C1 segment of cervical spinal cord (tissue), 14 donors: ENCODE measurements at places on chromosomes 4 and X.

- DNase-seq = no peak
Measured at GRCh38 chrX:130028196-130028595, 45.8 kb downstream of the BCORL1 start.

DNA sequence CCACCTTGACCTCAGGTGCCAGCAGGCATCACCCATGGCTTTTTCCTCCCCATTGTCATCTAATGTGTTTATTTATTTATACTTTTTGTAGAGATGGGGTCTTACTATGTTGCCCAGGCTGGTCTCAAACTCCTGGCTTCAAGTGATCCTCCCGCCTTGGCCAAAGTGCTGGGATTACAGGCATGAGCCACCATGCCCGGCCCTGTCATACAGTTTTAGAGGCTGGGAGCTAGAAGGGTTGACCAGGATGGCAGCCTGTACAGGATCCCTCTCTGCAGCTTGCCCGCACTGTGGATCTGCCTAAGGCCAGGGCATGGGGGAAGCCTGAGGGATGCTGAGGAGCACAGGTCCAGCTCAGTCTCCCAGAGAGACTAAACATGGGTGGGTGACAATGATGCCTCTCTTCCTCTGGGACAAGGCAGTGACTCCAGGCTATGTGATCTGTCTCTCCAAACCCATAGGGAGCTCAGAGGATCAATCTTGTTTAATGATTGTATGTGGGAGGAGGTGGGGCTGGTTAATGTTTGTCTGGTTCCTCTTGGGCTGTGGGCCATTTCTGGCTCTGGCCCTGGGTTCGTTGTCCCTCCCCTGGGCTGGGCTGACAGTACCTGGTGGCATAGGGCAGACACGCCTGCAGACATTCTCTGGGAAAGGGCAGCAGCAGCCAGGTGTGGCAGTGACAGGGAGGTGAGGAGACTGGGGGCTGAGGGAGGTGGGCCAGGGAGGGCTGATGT, 8.3 kb upstream of the GJB1 start:
- no peak for DNase-seq

- no peak for DNase-seq
Measured at GRCh38 chr4:78166622-78167021, 109.5 kb downstream of the FRAS1 start.

- no peak for DNase-seq
Measured at GRCh38 chr4:72984351-72984750, 85.2 kb downstream of the COX18 start.

DNA sequence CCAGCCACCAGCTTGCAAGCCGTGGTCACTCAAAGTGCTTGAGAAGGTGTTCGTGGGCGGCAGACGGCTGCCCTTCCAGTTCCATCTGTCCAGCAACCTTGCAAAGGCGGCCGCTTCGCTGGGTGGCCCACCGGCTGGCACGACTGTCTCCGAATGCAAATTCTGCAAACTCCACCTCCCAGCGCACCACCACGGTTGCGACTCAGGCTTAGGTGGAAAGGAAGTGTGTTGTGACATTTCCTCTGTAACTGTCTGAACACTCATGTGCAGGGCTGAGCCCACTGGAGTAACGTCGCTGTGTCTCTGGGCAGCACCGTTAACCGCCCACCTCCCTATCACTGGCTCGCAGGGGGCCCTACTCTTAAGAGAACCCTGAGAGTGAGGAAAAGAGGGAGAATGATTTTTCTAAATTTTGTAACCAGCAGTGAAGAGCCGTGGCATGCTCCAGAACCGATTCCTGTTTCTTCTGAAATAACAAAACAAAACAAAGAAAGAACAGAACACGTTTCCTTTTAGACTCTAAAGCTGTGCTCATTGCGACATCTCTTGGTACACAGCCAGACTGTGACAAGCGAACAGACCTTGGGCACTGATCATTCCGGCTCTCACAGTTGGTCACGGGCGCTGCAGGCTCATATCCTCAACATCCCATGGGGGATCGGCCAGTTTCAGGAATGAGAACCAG, at the start of gene P2RY8:
Gene P2RY8 (minus strand): TSS at position 155 of the 685 bp plus-strand sequence. CDS start 70,627 bp downstream, outside the sequence.
- no peak for DNase-seq

DNA sequence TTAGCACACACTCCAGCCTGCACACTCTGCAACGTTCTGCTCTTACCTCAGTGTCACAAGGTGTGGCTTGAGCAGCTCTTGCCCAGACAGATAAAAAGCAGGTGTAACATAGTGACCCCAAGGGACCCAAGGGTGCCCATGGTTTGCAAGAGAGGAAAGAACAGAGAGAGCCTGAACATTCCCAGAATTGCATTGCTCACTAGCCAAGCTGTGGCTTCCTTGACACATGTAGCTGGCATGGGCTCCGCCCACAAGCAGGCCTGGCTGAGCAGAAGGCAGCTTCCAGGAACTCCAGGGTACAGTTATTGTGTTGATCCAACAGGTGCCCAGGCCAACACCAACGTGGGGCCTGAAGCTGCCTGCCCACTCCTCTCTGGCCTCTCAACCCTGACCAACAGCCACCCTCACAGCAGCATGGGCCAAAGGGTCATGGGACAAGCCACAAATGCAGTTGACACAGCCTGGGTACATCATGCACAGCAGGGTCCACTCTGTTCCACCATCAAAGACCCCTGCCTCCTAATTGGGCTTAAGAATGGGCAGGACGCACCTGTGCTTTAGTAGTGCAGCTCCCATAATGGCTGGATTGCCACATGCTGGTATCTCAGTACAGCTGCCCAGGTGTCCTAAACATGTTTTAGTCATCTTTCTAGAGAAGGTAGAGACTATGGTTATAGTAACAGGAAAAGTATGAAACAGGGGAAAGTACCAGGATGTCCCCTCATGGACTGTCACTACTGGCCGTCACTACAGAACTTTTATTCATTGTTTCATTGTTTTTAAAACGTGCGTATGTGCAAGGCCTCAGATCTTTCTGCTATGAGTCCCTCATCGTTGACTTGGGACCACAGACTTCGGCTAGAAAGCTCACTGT, 73.7 kb upstream of the ACSL1 start:
- DNase-seq = no peak

- DNase-seq = no peak
Measured at GRCh38 chrX:24019448-24019847, 7.5 kb downstream of the KLHL15 start.

- no peak for DNase-seq
Measured at GRCh38 chr4:98411731-98412130, 150.5 kb downstream of the RAP1GDS1 start.

- DNase-seq = no peak
Measured at GRCh38 chr4:78343682-78344081, 207.9 kb upstream of the ANXA3 start.

DNA sequence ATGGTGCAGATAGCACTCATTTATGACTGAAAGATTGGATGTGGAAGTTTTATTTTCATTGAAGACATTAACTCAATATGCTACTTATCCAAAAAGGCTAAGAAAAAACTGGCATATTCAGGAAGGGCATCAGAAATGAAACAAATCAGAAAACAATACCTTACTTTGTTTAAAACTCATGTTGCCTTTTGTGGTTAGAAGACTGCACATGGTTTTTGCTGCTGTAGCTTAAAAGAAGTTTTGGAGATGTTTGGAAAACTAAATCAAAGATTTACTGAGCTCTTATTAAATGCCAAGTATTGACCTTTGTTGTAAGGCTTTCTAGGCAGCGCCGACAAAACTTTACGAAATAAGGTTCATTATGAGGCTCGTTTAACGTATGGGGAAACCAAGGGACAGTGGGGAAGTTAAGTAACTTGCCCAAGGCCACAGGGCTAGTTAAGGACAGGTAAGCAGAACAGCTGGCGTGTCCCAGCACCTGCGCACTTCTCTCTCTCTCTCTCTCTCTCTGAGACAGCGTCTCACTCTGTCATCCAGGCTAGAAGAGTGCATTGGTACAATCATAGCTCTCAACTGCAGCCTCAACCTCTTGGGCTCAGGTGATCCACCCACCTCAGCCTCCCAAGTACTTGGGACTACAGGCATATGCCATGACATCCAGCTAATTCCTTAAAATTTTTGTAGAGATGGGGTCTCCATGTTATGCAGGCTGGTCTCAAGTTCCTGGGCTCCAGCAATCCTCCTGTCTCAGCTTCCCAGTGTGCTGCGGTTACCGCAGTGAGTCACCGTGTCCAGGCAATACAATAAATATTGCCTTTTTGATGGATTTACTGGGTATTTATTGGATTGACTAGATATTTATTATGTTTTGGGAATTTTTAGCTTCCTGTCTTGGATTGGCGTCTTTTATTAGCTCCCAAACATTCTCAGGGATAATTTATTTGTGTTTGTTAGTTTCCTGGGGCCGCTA, 16.1 kb downstream of the LRP2BP start:
- DNase-seq = no peak

DNA sequence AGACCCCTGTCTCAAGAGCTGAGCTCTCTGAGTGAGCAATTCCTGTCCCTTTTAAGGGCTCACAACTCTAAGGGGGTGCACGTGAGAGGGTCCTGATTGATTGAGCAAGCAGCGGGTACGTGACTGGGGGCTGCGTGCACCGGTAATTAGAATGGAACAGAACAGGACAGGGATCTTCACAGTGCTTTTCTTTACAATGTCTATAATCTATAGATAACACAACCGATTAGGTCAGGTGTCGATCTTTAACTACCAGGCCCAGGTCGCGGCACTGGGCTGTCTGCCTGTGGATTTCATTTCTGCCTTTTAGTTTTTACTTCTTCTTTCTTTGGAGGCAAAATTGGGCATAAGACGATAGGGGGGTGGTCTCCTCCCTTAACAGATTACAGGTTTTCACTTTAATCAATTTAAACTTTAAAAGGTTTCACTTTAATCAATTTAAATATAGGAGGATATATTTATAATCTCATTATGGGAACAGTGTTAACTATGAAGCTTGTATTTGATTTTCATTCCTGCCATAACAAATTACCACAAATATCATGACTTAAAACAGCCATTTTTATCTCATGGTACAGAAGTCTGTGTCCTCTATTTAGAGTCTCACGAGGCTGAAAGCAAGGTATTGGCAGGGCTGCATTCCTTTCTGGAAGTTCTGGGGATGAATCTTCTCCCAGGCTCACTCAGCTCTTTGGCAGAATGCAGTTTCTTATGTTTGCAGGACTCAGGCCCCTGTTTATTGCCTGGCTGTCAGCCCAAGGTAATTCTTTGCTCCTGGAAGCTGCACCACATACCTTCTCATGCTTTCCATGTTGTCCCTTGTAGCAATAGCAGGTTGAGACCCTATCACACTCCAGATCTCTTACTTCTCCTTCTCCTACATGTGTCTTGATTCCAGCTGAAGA, 5.2 kb downstream of the SPATA4 start:
- no peak for DNase-seq

- no peak for DNase-seq
Measured at GRCh38 chr4:155705664-155706063, 39.0 kb downstream of the GUCY1A1 start.

- peak; percentile 1 for DNase-seq
Measured at GRCh38 chr4:145132511-145133098, 34.5 kb downstream of the ABCE1 start.

- no peak for DNase-seq
Measured at GRCh38 chrX:1480082-1480785, 27.5 kb upstream of the ASMTL start.

DNA sequence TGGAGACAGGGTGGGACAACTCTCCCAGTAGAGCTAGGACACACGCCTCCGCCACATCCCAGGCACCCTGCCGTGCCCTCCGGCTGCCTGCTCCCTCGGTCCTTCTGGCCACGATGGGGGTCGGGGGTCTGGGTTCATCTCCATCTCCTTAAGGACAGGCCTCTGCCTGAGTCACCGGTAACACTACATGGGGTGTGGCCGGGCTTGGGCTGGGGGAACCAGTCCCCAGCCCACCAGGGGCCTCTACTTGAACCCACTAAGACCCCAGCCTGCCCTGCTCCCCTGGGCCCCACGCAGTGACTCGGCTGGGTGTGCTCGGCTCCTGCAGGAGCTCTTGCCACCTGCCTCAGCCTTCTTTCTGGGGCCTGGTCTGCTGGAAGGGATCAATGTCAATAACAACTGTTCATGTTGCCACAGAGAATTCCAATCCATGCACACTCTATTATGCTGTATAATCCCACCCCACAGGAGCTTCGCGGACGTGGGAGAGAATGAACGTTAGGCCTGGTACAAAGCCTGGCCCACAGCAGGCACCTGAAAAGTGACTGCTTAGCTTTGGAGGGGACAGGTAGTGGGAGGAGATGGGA, 177.7 kb upstream of the PSAPL1 start:
- DNase-seq = no peak

GRCh38 chr4:109833756-109834155, 6.0 kb downstream of the RRH start:
- DNase-seq = no peak

GRCh38 chrX:80423744-80424143, 3.5 kb downstream of the TENT5D start:
- DNase-seq = no peak

GRCh38 chrX:150240643-150240970, 122.5 kb upstream of the MAMLD1 start:
- DNase-seq = no peak

DNA sequence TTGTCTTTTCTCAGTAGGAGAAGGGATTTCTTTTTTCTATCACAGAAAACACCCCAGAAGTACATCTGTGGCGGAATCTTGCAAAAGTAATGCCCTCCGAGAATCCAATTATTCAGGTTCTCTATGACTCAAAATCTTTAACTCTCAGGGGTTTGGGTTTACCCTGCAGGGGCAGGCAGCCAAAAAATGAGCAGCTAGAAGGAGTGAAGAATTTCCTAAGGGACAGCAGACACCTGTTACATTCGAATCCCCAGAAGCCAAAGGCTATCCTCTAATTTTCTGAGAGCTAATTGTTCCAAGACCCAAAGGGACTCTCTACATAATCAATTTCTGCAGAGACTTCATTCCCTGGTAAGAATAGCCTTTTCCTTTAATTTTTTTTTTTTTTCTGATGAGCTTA, 27.5 kb upstream of the CBR4 start:
- no peak for DNase-seq

- no peak for DNase-seq
Measured at GRCh38 chr4:72022553-72022952, 9.2 kb upstream of the NPFFR2 start.

- no peak for DNase-seq
Measured at GRCh38 chrX:12962041-12962504, 12.8 kb upstream of the TMSB4X start.

DNA sequence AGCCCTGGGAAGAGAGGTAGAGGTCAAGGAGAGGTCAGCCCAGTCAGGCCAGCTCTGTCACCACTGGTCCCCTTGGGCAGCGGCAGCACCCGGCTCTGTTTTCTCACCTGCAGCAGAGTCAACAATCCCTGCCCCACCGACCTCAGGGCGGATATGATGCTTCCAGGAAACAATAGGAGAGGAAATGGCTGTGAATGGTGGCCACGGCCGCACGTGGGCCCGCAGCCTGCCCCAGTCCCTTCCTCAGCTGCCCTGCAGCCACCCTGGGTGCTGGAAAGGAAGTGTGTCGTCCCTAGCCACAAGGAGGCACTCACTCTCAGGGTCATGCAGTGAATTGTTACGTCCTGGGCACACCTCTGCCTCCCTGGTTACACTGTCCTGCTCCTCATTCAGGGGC, 92.5 kb upstream of the ENPP6 start:
- DNase-seq = no peak

GRCh38 chrX:128458888-128459287, 406.7 kb upstream of the ACTRT1 start:
- no peak for DNase-seq

GRCh38 chr4:140103676-140104075, 50.3 kb downstream of the MAML3 start:
- DNase-seq = no peak
